Iris pigment epithelial cell (primary cell): ENCODE measurements at places on chromosomes 1 and 21.

- DNase-seq: no peak
Observed at GRCh38 chr1:37701051-37701450, 8.7 kb downstream of the CDCA8 start.

GRCh38 chr1:28449904-28450303 lies 55.9 kb upstream of the RCC1 start:
- DNase-seq: no peak

DNA sequence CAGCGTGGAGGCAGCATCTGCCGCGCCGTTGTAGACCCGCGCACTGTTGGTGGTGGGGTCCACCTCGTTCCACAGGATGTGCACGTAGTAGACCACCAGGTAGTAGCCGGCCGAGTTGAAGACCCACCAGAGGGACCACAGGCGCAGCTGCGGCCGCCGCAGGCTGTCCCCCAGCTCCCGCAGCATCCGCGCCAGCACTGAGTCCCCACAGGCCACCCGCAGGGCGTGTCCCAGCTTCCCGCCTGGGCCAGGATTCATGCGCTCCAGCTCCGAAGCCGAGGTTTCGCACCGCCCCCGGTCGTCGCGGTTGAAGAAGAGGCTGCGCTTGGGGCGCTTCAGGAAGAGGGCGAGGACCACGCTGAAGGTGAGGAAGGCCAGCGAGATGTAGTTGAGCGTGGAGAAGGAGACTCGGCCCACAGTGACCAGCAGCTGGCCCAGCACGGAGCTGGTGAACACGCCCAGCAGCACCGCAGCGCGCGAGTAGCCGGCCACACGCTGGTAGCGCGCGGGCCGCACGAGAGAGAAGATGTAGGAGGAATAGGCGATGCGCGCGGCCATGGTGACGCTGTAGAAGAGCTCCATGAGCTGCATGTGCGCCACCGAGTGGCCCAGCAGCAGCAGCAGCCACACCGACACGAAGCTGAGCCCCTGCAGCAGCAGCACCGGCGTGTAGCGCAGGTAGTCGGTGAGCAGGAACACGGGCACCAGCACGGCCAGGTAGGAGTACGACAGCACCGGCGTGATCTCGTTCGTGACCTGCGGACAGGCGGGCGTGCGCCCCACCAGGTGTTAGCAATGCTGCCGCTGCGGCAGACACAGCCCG lies 10.6 kb downstream of the SLC19A1 start:
- DNase-seq: no peak

DNA sequence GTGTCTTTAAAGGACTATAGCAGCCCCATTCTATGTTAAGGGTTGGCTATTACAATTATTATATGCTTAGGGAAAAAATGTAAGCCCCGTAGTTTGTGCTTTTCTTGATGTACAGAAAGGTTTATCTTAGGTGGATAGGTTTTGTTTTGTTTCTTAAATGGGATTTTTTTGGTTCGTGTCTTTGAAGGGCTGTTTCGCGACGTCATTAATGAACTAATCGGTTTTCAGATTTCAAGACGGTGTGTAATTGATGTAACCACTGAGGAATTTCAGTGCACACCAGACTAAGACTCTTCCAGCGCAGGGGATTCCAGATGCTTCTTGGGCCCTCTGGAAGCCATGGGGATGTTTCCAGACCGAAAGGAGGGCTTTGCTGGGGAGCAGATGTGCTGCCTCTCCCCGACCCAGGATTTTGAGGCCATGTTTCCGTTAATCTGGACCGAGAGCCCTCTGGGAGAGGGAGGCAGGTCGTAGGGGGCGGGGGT lies 4.8 kb upstream of the SIM2 start:
- no peak for DNase-seq

DNA sequence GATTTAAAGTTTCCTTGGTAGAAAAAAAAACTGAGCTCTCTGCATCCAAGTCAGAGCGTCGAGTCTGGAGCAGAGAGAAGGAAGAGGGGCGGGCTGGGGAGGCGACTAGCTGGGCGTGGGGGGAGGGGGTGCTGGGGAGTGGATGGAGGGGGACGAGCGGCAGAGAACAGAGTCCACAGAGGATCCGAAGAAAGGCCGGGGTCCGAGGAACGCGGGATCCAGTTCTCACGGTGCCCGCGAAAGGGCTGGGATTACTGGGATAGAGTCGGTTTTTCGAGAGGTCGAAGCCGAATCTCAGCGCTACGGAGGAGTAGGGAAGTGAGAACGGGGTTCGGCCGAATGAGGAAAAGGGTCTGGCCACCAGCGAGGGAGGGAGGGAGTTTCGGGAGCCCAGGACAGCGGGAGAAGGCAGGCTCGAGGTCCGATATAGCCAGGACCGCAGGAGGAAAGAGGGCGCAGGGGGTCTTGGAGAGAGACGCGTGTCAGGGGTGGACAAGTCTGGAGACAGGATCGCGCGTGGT lies 665 bp downstream of the DAB1 start:
- DNase-seq: peak; percentile 21

- DNase-seq: peak; percentile 97
Observed at GRCh38 chr1:214476986-214477870, 74.2 kb downstream of the PTPN14 start.

DNA sequence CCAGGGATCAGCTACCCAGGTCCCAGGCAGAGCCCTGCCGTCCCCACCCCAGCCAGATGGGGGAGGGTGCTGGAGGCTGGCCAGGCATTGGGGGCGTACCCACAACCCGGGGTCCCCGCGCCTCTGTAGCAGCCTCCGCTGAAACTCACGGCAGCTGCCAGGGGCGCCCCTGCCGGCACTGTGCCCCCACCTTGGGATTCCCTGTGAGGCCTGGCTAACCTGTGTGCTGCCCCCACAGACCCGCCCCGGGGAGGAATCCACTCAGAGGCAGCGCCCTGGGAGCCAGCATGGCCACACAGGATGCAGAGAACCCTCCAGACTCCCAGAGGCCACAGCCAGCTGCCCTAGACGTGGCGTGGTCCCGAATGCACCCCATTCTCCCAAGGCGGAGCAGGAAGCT lies 3.8 kb downstream of the DVL1 start:
- DNase-seq: no peak

DNA sequence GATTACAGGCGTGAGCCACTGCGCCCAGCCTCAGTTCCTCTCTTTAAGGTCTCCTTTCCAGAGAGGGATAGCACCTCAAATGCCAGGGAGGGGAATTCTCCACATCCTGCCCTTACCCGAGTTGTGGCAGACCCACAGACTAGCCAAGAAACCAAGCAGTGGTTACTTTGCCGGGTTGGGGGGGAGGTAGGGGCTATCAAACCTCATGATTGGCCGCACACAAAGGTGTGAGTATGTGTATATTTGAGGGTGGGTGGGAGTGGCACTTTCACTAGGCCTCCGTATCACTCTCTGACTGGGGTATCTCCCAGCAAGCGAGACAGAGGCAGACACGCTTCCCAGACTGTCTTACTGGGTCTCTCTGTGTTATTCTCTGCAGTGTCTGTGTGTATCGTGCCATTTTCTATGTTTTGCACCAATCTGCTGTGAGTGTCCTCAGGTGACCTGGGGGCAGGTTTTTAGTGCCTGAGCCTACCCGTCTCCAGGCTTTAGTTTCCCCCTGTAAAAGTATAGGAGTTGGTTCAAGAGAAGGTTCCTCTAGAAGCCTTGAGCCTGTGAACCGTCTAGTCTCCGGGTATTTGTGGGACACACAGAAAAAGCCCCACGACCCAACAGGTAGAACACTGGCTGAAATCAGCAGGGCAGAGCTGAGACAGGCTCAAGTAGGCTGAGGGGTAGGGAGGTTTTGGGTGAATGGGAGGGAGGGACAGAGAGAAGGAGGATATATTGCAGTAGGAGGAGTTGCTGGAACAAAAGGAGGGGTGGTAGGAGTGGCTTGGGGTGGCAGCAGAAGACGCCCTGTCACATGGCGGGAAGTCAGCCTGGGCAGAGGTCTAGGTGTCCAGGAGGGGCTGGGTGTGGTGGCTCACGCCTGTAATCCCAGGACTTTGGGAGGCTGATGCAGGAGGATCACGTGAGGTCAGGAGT lies 10.3 kb downstream of the LMNA start:
- no peak for DNase-seq

DNA sequence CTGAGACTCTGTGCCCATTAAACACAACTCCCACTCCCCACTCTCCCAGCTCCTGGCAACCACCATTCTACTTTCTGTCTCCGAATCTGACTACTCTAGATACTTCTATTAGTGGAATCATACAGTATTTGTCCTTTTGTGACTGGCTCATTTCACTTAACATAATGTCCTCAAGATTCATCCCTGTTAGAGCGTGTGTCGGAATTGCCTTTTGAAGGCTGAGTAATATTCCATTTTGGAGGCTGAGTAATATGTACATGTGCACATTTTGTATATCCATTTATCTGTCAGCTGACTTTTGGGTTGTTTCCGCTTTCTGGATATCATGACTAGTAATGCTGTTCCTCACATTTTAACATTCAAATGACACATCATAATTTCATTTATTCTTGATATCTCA lies 30.3 kb downstream of the GALNT2 start:
- no peak for DNase-seq

DNA sequence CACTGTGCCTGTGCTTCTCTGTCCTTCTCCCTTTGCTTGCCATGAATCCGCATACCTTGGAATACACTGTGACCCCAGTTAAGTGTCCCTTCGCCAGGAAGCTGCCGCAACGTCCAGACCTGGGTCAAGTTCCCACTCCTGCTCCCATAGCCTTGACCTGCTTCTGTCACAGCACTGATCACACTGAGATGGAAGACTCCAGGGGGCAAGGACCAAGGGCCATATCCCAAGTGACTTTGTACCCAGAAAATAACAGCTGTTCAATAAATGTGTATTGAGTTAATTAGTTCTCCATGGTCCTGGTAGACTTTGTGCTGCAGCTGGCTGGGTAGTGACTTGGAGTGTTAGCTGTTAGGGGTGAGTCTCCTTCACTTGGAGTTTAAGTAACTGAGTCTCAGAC lies 25.8 kb downstream of the SLC5A9 start:
- DNase-seq: no peak

DNA sequence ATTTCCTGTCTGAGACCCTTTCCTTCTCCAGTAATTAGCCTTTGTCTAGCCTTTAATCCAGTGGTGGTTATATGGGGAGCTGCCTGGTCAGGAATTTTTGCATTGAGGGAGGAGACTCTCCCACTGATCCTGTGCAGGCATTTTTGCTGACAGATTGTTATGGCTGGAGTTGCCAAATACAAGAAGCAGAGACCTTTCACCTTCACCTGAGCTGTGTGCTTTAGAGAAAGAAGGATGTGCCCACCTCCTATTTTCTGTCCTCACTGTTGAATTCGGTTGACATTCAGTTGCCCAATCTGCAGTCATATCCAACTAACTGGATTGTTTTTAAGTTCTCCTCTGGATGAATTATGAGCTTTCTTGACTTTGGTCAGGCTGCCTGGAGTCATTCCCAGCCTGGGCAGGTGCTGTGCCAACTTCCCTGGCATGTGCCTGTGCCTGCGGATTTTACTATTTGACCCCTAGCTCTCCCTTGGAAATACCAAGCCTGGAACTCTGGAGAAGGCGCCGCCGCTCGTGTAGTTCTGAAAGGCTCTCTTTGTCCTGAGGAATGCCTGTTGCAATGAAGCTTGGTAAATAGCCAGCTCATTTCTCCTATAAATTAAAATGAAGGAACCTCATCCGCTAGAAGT lies 143.9 kb downstream of the NOS1AP start:
- DNase-seq: no peak

- peak; percentile 45 for DNase-seq
Observed at GRCh38 chr1:196355206-196355786, 252.9 kb downstream of the KCNT2 start.

- DNase-seq: no peak
Observed at GRCh38 chr1:21868941-21869454, 56.9 kb downstream of the LDLRAD2 start.
